ENCODE measurements at places on chromosomes 11 and 22.

- DNase-seq: no peak
Observed at GRCh38 chr11:69601011-69601975, 39.7 kb upstream of the CCND1 start.

GRCh38 chr11:10295064-10295901 lies 1.3 kb upstream of the SBF2 start:
- peak; percentile 14 for DNase-seq

GRCh38 chr11:9267680-9268079 lies 2.5 kb upstream of the DENND5A start:
- DNase-seq: no peak

- peak; percentile 9 for DNase-seq
Observed at GRCh38 chr11:64447831-64448598, 89.1 kb downstream of the RPS6KA4 start.

DNA sequence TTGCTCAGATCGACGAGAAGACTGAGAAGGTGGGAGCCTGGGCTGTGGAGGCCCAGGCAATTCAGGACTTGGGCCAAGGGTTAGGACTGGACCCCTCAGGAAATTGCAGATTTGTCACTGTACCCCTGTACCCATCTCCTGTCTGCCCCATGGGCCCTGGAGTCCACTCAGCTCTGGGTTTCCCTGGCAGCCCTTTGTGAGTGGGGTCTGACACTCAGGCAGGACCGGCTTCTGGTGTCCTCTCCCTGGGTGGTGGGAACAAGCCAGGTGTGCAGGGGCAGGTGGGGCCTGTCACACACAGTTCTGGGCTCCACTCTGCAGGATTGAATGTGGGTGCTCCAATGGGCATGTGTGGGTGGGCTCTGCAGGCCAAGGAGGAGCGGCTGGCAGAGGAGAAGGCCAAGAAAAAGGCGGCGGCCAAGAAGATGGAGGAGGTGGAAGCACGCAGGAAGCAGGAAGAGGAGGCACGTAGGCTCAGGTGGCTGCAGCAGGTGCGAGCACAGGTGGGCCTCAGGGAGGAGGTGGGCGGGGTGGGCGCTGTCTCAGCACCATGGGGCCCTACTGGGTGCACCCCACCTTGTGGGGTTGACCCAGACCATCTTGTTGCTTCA lies 21.6 kb downstream of the INCENP start:
- DNase-seq: no peak

Data from choroid plexus epithelial cell (primary cell).